Choroid plexus epithelial cell (primary cell): ENCODE measurements at places on chromosomes 2 and 18.

GRCh38 chr18:65411061-65411460, 339.8 kb upstream of the CDH7 start:
- DNase-seq, result no peak

GRCh38 chr2:62854600-62855514, 149.3 kb downstream of the EHBP1 start:
- DNase-seq, result no peak

- DNase-seq, result peak; percentile 95
These were observed 391.5 kb upstream of the VWC2L start for GRCh38 chr2:214019229-214019972.

- DNase-seq, result peak; percentile 29
These were observed 270.4 kb downstream of the FIGN start for GRCh38 chr2:163465440-163465839.

DNA sequence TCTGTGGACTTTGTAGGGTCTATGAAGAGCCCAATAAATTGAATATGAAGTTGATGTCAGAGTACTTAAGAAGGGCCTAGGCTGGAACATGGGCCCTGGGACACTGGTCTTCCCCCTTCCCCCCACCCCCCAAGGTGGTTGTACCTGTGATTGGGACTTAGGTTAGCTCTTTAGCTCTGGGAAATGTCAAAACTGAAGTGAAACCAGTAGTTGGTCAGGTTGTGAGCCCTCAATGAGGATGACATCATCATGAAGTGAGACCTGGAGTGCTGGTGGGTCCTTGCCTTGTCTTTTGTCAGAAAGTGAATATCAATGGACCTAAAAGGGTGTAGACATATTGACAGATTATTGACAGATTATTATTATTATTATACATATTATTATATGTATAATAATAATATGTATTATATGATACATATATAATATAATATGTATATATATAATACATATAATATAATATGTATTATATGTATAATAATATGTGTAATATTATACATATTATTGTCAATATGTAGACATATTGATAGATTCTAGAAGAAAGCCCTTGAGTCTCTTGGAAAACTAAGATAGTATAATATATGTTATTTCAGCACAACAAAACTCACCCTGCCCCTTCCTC, 5.4 kb downstream of the MARS2 start:
- no peak for DNase-seq

DNA sequence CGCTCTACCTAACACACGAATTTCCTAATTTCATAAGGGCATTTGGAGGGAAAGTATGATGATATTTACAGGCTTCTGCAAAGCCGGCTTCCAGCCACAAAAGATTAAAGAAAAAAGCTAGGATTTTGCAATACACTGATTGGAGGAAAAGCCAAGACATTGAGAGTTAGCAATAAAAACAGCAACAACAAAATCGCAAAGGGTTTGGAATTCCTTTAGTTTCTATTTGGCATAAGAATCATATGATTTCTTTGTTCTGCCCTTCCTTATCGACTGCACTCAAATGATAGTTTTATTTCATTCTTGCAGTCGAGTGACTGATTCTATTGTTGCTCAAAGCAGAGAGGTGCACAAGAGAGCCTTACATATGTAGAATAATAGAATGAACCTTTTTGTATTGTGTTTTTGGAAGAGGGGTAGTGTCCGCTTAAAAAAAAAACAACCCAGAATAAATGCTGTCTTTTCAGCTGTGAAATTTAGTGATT, 3.9 kb upstream of the ZNF532 start:
- peak; percentile 33 for DNase-seq

DNA sequence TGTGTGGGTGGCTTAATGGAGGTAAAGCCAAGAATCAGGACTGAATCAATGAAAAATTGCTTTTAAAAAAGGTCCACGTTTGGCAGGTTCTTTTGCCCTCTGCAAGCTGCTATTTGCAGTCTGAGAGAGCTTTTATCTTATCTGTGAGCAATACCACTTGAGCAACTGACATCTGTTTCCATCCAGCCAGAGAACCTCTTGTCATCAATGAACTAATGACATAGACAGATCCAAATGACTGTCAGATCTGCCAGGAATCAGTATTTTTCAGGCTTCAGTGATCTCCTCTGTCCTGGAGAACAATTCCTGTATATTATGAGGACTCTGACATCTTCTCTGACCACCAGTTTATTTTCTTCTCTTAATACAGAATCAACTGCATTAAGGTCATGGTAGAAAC, 608.1 kb downstream of the LRP1B start:
- DNase-seq, result peak; percentile 6

DNA sequence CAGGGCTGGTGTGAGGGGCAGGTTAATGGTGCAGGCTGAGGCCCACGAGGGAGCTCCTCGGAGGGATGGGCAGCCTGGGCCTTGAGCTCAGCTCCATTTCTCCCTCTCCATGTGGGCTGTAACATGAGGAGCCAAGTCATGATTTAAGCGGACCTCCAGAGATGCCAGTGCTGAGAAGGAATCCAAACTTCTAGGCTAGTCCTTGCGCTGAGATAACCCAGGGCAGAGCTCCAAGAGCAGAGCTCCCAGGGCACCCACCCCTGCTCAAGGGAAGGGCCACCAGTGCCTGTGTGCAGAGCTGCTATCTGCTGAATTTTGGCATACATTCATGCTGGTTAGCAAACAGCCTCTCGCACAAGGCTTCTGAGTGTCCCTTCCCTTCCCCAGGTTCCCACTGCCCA, 95.1 kb downstream of the MRO start:
- DNase-seq, result no peak

- no peak for DNase-seq
These were observed 77.9 kb downstream of the OSBPL1A start for GRCh38 chr18:24319757-24320156.

DNA sequence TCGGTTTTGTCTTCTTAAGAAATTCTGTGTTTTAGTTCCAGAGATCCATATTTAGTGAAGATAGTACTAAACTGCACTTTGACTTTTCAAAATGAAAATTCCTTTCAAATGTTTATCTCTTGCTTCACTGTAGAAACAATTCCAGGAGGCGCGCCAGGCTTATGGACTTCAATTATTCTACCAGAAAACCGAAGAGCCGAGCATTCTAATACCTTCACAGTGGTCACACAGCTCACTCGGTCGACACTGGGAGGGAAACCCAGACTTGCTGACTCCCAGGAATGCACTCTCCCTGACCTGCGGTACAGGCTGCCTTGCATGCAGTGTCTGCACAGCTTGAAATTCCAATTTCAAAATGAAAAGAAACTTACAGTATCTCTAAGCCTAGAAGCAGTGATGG, 119.9 kb upstream of the PIEZO2 start:
- peak; percentile 82 for DNase-seq

GRCh38 chr2:180359522-180360282, 352.6 kb upstream of the CWC22 start:
- no peak for DNase-seq

GRCh38 chr2:233983445-233983844, 66.3 kb downstream of the TRPM8 start:
- DNase-seq, result no peak

- DNase-seq, result no peak
These were observed 34.9 kb upstream of the CCNT2 start for GRCh38 chr2:134883552-134884293.

GRCh38 chr2:235854276-235854675, 313.9 kb downstream of the GBX2 start:
- DNase-seq, result no peak

DNA sequence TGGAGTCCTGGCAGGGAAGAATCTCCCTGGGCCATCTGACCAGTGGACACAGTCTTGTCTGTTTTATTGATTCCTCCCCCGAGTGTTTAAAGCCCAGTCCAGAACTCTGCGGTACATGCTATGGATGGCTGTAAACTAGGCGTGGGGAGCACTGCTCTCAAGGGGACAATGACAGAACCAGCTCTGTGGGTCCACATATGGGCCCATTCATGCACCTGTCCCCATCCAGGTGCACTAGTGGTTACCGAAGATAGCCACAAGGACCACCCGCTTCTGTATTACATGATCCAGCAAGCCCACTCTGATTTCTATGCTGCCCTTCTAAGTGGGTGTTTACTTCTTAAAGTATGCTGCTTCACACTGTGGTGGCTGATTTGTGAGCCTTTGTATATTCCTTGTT, 21.0 kb downstream of the CHST10 start:
- no peak for DNase-seq

- DNase-seq, result peak; percentile 7
These were observed 64.5 kb downstream of the TTC32 start for GRCh38 chr2:19837235-19837766.

GRCh38 chr2:235627682-235628081, 133.8 kb downstream of the AGAP1 start:
- peak; percentile 60 for DNase-seq

DNA sequence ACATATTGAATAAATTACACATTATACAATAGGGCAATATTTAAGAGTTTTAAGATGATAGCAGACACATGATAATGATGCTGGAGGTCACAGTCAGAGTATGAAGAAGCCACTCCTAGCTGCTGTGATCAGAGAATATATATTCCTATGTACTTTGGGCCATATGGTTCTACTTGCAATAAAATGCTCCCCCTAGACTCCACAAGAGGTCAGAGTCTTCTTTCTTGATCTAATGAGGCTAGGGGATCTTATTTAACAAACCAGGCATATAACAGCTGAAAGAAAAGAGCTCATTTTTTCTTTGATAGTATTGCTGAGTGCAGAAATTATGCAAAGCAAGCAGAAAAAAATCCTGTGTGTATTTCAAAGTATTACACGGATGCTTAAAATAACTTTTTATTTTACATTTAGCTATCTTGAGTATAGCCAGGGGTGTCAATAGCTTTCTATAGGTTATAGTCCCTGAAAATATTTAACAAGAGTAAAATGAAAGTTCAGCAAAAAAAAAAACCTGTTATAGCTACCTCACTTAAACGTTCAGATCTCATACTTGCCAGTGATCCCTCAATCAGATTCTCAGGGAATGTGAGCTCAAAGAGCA, 748.7 kb upstream of the CHAC2 start:
- peak; percentile 35 for DNase-seq

- DNase-seq, result no peak
These were observed 192.4 kb downstream of the TWIST2 start for GRCh38 chr2:239040152-239040761.

GRCh38 chr2:98172951-98173350, 86.0 kb downstream of the VWA3B start:
- DNase-seq, result no peak

- DNase-seq, result peak; percentile 48
These were observed 220.4 kb upstream of the CWC22 start for GRCh38 chr2:180227461-180227860.

DNA sequence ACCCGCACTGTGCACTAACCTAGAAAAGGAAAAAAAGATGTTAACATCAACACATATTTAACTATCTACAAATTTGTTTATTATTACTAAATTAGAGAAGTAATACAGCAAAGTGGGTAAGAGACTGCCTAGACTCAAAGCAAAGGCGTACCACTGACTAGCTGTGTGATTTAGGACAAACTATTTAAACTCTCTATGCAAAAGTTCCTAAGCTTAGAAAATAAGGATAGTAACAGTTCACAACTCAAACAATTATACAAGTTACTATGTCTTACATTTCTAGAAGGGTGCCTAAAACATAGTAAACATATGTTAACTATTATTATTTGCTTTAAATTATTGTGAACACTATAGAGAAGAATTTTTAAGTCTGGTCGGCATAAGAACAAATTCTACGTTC, 119.4 kb downstream of the RTTN start:
- DNase-seq, result no peak

- no peak for DNase-seq
These were observed 69.7 kb downstream of the DIPK1C start for GRCh38 chr18:74387383-74387782.

DNA sequence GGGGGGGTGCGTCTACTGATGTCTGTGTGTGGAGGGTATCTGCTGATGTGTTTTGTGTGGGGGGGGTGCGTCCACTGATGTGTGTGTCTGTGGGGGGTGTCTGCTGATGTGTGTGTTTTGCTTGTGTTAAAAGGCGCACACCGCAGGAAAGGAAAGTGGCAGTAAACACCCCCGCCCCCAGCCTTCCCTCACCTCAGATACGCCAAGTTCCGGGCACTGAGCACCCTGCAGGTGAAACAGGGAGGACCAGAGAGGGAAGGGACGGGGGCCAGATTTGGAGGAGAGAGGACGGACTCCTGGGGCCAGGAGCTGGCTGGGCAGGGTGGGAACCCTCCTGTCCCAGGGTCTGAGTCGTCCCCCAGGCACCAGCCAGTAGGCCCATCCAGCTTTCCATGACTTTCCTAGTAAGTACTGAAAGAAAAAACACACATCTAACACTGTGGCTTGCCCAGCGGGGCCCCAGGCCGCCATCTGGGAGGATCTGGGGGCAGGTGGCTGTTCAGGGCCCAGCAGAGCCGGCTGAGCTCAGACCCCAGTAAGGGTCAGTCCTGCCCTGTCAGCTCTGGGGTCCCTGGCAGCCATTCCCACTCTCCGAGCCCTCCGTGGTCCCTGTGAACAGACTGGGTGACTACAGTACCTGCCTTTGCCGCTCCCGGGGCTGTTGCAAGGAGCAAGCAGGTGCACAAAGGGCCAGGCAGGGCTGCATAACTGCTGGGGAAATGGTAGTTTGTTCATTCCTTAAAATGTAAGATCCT, 126.9 kb downstream of the NFATC1 start:
- DNase-seq, result no peak

- DNase-seq, result no peak
These were observed 57.2 kb downstream of the NCK2 start for GRCh38 chr2:105801961-105802360.

DNA sequence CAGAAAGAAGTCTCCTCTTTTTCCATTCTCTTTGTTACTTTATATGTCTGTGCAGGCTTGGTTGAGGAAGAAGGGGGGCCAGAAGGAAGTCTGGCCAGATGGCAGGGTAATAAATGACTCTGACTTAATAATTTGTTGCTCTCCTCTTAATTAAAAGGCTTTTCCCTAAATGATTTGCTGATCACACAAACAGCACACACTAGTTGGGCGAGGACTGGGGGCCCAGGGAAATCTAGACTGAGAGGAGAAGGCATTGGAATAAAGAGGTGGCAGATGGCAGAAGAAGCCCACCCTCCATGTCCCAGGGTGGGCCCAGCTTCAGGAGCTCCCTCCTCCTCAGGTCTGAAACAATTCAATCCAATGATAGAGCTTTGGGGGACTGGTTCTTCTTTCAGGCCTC, 12.7 kb upstream of the SMARCAL1 start:
- DNase-seq, result no peak

DNA sequence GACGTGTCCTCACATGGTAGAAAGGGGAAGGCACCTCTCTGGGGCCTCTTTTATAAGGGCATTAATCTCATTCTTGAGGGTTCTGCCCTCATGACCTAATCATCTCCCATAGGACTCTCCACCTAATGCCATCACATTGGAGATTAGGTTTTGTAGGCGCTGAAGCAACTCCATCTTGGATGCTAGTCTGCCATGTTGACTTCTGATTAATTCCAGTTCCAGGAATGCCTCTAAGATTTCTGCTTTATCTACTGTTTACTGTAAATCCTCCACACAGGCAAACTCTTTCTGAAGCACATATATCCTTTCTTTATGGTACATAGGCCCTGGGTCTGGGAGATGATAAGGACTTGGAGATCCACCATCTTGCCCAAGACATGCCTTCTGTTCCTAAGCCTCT, 49.3 kb upstream of the YWHAQ start:
- no peak for DNase-seq

- DNase-seq, result no peak
These were observed 28.4 kb upstream of the ARMC9 start for GRCh38 chr2:231170055-231170454.
